Suprapubic skin (tissue), 4 donors: ENCODE measurements at places on chromosomes 7 and 10. TPM values are rescaled to one million over a fixed set of nuclear protein-coding genes. Genes with fewer than 3 reads are reported as not detected.

DNA sequence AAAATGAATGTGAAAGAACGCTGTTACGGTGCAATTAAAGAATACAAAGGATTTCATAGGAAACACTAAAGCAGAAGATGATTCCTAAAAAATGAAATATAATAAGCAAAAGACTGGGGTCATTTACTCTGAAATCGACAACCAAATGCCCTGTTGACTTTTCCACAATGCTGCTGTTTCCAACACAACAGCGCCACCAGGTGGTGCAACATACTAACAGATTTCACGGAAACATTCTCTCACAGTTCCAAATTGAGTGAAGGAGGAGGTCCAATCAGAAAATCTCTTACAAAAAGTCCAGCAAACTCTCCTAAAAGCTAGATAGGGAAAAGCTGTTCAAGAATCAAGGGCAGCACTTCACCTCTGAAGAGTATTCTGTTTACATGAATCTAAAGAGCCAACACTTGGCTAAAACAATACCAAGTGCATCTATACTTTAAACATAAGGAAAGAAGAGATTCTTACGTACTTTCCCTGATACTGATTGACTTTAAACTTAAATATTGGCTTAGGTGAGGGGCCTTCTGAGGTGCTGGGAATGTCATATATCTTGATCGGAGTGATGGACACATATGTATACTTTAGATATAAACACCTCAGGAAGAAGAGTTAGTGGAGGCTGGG, 55.9 kb downstream of the UPF2 start:
- no peak overlapping the region for H3K27ac ChIP-seq
- no peaks in the 10 kb centered on the region for H3K27me3 ChIP-seq
- peaks cover 18% of the 10 kb centered on the region for H3K36me3 ChIP-seq
- peak; percentile 74 for DNase-seq
- H3K4me3 ChIP-seq, result no peak overlapping the region

- no peaks in the 10 kb centered on the region for H3K4me1 ChIP-seq
- DNase-seq, result no peak
- no peaks in the 10 kb centered on the region for H3K27me3 ChIP-seq
- no peaks in the 10 kb centered on the region for H3K36me3 ChIP-seq
- no peak overlapping the region for H3K4me3 ChIP-seq
Measured at GRCh38 chr7:158120316-158120715, 467.3 kb downstream of the PTPRN2 start.

DNA sequence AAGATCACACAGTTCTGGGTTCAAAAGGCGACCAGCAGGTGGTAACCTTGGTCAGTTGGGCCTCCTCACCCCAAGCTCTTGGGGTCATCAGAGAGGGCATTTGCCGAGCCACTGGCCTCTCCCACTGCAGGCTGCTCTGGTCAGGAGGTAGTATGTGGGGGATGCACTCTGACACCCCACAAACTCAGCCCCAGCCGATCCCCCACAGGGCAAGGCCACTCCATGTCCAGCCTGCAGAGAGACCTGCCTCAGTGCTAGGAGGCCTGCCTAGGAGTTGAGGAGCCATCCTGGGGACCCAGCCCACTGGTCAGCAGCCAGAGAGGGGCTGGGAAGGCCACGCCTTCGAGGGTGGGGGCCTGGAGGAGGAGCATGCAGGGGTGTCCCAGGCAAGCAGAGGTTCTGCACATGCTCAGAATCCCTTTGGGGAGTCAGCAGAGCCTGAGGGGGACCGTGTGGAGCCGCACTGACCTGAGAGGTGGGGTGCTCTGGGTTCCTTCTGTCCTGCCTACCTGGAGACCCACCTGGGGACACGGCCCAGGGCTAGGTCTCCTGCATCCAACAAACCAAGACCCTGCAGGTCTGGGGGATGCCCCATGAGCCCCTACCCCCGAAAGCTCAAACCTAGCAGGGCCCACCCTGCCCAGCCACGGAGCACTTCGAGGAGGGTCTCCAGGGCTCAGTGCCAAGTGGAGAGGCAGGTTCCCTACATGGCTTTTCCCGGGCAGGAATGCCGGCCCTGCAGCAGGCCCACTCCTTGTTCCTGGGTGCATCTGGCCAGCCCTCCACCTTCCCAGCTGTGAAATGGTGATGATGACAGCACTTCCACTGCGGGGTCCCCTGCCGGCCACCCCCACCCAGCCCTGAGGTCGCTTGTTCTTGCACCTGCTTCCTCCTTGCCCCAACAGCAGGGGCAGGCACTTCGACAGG, 58.5 kb downstream of the RASGEF1A start:
- DNase-seq, result peak; percentile 58
- no peaks in the 10 kb centered on the region for H3K4me1 ChIP-seq
- H3K27ac ChIP-seq, result no peak overlapping the region
- no peaks in the 10 kb centered on the region for H3K27me3 ChIP-seq
- no peaks in the 10 kb centered on the region for H3K36me3 ChIP-seq
- H3K4me3 ChIP-seq, result no peak overlapping the region

- no peak for DNase-seq
- H3K36me3 ChIP-seq, result no peaks in the 10 kb centered on the region
- no peak overlapping the region for H3K27ac ChIP-seq
- H3K4me3 ChIP-seq, result no peak overlapping the region
- H3K4me1 ChIP-seq, result no peaks in the 10 kb centered on the region
Measured at GRCh38 chr7:4237296-4238235, 444.5 kb upstream of the FOXK1 start.

DNA sequence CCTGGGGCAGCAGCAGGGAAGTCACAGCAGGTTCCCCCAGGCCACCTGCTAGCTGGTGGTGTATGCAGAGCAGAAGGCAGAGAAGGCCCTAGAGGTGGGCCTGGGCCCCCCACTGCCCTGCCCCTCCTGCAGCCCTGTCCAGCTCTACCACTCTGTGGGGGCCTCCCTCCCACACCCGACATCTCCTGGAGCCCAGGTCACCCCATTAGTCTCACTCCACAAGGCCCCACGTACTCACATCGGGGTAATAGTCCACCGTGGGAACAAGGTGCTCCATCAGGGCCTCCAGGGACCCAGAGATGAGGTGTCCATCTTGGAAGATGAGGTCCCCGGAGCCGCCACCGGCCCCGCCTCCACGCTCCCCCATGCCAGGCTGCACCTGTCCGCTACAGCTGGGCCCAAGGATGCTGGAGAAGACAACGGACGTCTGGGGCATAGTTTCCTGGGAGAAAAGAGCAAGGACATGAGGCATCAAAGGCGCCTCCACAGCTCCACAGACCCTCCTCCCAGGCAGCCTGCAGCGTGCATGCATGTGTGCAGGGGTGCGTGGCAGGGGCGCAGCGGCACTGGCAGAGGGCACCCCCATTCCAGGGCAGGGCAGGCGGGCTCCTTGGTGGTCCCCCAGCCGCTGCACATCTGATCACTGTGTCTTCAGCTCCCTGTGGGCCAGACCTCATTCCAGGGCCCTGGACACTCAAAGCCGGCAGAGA, 61.0 kb downstream of the RASGEF1A start:
- peak; percentile 49 for DNase-seq
- H3K27ac ChIP-seq, result no peak overlapping the region
- peaks cover 14% of the 10 kb centered on the region for H3K4me1 ChIP-seq
- H3K4me3 ChIP-seq, result no peak overlapping the region
- no peaks in the 10 kb centered on the region for H3K27me3 ChIP-seq

DNA sequence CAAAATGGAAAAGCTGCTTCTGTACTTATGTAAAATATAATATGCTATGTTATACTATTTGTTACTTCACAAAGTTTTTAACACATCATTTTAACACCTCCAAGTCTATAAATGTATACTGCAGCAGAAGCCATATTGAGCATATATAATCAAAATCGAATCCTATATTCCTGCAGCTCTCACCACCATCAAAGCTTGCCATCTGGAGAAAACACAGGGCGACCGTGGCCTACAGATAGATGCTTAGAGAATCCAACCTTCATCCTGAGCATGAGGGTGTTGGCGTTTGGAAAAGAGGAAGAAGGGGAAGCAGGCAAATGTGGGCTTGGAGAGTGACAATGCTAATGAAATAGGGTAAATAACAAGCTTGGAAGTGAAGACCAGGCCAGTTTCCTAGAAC, 258.8 kb upstream of the IMMP2L start:
- no peaks in the 10 kb centered on the region for H3K4me1 ChIP-seq
- H3K36me3 ChIP-seq, result peaks cover 11% of the 10 kb centered on the region
- no peak for DNase-seq
- no peak overlapping the region for H3K4me3 ChIP-seq

DNA sequence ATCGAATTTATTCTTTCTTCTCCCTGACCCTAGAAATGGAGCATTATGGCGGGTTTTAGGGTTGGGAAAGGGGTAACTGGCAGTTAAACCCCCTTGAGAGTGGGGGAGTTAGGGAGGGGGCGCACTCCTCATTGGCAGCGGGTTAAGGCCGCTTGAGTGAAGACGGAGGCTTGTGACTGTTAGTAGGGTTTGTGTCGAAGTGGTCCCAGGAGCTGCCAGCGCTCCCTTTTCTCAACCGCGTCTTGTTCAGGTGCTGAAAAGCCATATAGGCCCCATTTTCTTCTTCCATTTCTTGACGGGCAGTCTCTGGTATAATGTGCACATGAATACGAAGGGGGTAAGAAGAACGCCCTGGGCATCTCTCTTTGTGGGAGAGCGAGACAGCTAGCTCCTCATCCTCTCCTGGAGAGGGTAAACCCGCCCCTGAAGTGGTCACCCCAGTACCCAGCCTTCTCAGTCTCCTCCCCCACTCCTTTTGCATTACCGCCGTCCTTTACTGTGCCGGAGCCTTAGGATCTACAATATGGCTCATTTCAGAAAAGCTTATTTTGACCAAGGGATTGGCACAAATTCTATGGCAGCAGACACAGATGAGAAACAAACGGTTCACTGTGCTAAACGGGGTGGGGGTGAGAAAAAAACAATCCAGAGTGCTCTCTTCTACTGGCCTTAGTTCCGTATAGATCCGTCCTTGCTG, 836 bp downstream of the KMT2E start:
- H3K36me3 ChIP-seq, result no peaks in the 10 kb centered on the region
- H3K4me1 ChIP-seq, result peaks cover 43% of the 10 kb centered on the region
- H3K27me3 ChIP-seq, result no peaks in the 10 kb centered on the region
- H3K4me3 ChIP-seq, result peak overlapping the region; percentile 89

- no peaks in the 10 kb centered on the region for H3K27me3 ChIP-seq
- DNase-seq, result no peak
- H3K27ac ChIP-seq, result peak overlapping the region; percentile 2
- H3K4me3 ChIP-seq, result no peak overlapping the region
Measured at GRCh38 chr7:20085086-20085485, 132.1 kb downstream of the MACC1 start.

GRCh38 chr10:3068201-3068967, 1.0 kb downstream of the PFKP start:
- peaks cover 29% of the 10 kb centered on the region for H3K4me1 ChIP-seq
- H3K27ac ChIP-seq, result peak overlapping the region; percentile 73
- no peaks in the 10 kb centered on the region for H3K36me3 ChIP-seq
- no peak for DNase-seq

- H3K4me1 ChIP-seq, result peaks cover 7% of the 10 kb centered on the region
- no peak for DNase-seq
- no peak overlapping the region for H3K27ac ChIP-seq
Measured at GRCh38 chr10:133347710-133348517, 741 bp downstream of the PRAP1 start.

GRCh38 chr10:42836096-42836495, 53.5 kb downstream of the BMS1 start:
- peaks cover 13% of the 10 kb centered on the region for H3K36me3 ChIP-seq
- peaks cover 24% of the 10 kb centered on the region for H3K27me3 ChIP-seq
- H3K4me1 ChIP-seq, result peaks cover 8% of the 10 kb centered on the region
- H3K27ac ChIP-seq, result no peak overlapping the region
- no peak for DNase-seq

GRCh38 chr7:1671594-1672451, 1.7 kb downstream of the ELFN1 start:
- H3K4me1 ChIP-seq, result peaks cover 44% of the 10 kb centered on the region
- H3K27me3 ChIP-seq, result peaks cover 96% of the 10 kb centered on the region
- peak; percentile 52 for DNase-seq
- H3K4me3 ChIP-seq, result no peak overlapping the region
- no peak overlapping the region for H3K27ac ChIP-seq
- H3K36me3 ChIP-seq, result no peaks in the 10 kb centered on the region

- H3K4me1 ChIP-seq, result peaks cover 5% of the 10 kb centered on the region
- H3K4me3 ChIP-seq, result no peak overlapping the region
- no peaks in the 10 kb centered on the region for H3K36me3 ChIP-seq
- H3K27me3 ChIP-seq, result no peaks in the 10 kb centered on the region
- DNase-seq, result no peak
- no peak overlapping the region for H3K27ac ChIP-seq
Measured at GRCh38 chr10:3624367-3624766, 160.6 kb downstream of the KLF6 start.

GRCh38 chr10:81019029-81019890, 481.6 kb downstream of the SH2D4B start:
- H3K4me3 ChIP-seq, result no peak overlapping the region
- H3K36me3 ChIP-seq, result no peaks in the 10 kb centered on the region
- no peaks in the 10 kb centered on the region for H3K27me3 ChIP-seq
- H3K27ac ChIP-seq, result no peak overlapping the region
- no peak for DNase-seq
- H3K4me1 ChIP-seq, result no peaks in the 10 kb centered on the region

DNA sequence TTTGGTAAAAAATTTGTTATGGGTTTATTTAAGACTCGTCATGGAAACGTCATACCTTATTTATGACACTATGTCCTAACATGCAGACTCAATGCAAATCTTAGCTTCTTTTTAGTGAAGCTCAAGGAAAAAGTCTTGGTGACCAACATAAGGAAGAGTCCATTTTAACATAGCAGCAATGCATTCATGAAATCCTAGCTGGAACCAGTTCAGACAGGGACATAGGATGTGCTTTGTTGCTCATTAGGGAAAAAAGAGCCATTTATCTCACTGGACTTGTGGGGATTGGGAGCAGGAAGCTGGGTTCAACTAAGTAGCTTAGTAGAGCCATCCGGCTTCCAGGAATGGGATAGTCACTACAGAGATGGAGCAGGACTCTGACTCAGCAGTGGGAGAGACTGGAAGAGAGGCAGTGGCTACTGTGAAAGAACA, 100.7 kb upstream of the DKK1 start:
- no peaks in the 10 kb centered on the region for H3K36me3 ChIP-seq
- H3K27me3 ChIP-seq, result no peaks in the 10 kb centered on the region
- H3K27ac ChIP-seq, result no peak overlapping the region
- H3K4me1 ChIP-seq, result no peaks in the 10 kb centered on the region

DNA sequence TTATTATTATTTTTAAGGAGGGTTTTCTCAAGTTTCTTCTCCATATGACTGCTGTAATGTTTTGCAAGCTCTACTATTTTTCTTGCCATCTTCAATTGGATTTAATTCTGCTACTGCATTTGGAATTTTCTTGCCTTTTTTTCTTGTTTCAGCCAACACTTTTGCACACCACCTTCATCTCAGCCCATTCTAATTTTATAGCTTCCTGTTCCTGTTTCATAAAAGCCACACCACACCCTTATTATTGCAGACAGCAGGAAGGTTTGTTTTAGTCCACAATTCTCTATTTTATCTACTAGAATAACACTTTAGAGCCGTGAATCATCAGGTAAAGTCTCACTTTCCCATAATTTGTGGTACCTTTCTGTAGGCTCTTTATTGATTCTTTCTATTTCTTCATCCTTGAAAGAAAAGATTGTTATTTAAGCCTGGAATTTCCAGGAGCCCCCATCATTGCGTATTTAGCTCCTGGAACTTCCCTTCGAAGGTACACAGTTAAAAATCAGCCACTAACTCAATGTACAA, 209.3 kb upstream of the TBX20 start:
- H3K27ac ChIP-seq, result no peak overlapping the region
- H3K27me3 ChIP-seq, result peaks cover 5% of the 10 kb centered on the region
- H3K4me3 ChIP-seq, result no peak overlapping the region
- no peaks in the 10 kb centered on the region for H3K4me1 ChIP-seq
- no peaks in the 10 kb centered on the region for H3K36me3 ChIP-seq

- H3K36me3 ChIP-seq, result no peaks in the 10 kb centered on the region
- no peak for DNase-seq
- H3K27me3 ChIP-seq, result no peaks in the 10 kb centered on the region
- H3K27ac ChIP-seq, result no peak overlapping the region
Measured at GRCh38 chr10:88008866-88009470, 145.5 kb downstream of the PTEN start.

The FAM237B gene
- total RNA-seq, result not detected

The HOXA4 gene
- 1.8 TPM for total RNA-seq

The BLNK gene
- 9.7 TPM for total RNA-seq

The PTN gene
- 1.4 TPM for total RNA-seq

The NACAD gene
- 0.99 TPM for total RNA-seq

The NEUROG3 gene
- not detected for total RNA-seq
